Stimulated activated CD8-positive, alpha-beta memory T cell treated with anti-CD3 and anti-CD28 coated beads, Interleukin-4, amount 100 ng/mL, for 1 hour (primary cell): ENCODE measurements at places on chromosomes 3 and 15.

GRCh38 chr3:52865994-52866393 lies 31.2 kb upstream of the MUSTN1 start:
- DNase-seq = no peak

DNA sequence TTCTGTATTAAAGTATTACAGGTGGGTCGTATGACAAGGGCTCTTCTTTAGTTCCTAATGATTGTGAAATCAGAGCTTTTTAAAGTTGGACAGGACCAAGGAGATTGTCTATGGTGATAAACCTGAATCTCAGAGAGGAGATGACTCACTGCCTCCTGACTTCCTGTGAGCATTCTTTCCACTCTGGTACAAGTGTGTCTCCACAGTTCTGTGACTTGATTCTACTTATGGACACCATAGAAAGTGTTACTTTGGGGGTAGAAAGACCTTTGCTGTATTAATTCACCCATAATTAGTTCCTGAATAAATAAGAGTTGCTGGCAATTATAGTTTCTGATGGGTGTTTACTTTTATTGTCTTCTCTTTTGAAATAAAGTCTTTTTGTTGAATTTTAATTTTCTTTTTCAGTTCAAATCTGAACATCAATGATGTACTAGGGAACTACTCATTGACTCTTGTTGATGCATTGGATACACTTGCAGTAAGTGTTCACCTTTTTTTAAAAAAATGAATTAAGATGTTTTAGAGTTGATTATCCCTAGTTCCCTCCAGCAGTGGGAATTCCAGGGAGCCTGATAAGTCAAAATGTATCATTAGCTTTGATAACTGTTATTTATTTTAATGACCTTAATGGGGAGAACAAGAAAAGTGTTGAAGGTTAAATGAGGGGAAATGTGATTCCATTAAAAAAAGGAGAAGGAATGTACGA lies 7.4 kb downstream of the EDEM1 start:
- no peak for DNase-seq

GRCh38 chr15:29567336-29567735 lies 254.9 kb downstream of the TJP1 start:
- no peak for DNase-seq

GRCh38 chr15:70195171-70195570 lies 97.5 kb upstream of the TLE3 start:
- no peak for DNase-seq

DNA sequence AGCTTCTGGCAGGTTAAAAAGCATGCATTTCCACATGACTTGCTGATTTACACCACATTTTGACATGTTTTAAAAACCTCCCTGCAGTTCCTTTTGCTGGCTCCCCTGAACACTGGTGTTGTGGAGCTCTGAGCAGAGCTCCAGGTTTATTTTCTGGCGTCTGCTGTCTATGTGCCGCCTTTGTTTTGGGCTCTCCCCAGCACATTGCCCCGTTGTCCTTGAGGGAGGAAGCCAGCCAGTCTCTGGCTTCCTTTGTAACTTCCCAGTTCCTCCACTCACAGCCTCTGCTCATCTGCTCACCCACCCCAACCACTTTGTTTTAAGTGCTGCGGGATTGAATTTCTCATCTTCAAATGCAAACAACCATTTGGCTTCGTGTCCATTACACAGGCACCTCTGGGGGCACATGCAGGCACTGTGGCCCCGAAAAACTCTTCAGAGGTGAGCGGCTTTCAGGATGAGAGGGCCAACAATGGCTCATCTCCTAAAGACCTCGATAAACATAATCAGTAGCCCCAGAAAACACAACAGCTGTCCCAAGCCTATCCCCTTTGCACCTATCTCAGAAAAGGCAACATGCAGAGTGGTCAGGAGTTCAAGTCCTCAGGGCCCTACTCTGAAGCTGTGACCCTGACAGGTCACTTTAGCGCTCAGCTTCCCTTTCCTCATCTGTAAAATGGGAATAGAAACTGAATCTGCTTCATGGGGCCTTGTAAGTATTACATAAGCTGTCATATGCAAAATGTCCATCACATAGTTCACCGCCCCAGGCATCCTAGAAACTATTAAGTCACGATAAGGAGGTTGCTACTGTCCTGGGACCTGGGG lies 1.3 kb upstream of the MEF2A start:
- no peak for DNase-seq

- no peak for DNase-seq
These were observed 52.4 kb downstream of the TBL1XR1 start for GRCh38 chr3:177144922-177145321.
